ENCODE measurements at places on chromosomes 12 and 14.

- no peak for DNase-seq
Measured at GRCh38 chr12:119695034-119695433, 27.1 kb downstream of the PRKAB1 start.

DNA sequence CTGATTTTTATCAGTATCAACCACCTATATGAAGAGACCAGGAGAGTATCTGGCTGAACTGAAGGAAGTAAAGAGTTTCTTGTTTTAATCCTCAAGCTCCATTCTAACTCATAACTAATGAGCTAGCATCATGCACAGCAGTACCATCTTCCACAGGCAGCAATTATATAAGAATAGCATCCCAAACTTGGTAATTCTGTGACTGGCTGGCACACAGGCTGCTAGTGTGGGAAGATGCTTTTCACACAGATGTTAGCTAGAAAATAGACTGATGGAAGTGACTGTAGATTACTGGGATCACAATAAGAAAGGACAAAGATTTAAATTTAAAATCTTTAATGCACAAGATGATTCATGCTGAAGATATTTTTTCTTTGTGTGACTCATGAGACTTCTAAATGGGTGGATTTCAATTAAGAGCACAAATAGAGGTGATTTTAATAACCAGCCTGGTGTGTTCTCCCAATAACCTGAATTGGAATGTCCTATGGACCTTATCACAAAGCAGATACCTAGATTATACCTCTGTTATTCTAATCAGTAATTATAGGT is 417.7 kb upstream of the ATXN7L3B start:
- DNase-seq: no peak

GRCh38 chr14:90560558-90560957 is 163.7 kb downstream of the CALM1 start:
- DNase-seq: no peak

- DNase-seq: no peak
Measured at GRCh38 chr12:49953961-49954846, 3.7 kb downstream of the AQP2 start.

DNA sequence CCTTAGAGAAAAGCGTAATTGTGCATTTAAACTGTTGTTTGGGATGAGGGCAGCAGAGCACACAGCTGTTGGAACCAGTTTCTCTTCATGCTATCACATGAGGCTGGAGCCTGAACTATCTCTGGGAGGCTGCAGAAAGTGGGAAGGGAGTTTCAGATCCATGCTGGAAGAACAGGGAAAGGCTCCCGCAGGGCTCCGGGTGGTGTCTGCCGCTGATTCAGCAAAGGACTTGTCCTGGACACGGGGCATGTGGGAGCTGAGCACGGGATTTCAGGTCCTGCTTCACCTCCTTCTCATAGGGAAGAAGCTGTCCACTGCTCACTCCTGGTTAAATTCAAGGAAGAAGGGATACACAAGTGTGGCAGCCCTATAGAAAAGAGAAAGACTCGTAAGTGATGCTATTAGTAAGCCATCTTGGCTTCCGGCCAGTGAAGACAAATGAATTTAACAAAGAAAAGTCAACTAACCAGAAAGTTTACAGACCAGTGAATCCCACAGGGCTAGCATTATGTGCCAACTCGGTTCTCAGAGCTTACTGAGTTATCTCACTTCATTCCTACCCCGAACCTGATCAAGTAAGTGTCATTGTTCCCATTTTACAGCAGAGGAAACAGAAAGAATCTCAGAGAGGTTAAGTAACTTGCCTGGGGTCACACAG is 6.7 kb upstream of the FZD10 start:
- no peak for DNase-seq

- peak; percentile 71 for DNase-seq
Measured at GRCh38 chr14:68730811-68731425, 61.9 kb downstream of the ZFP36L1 start.

DNA sequence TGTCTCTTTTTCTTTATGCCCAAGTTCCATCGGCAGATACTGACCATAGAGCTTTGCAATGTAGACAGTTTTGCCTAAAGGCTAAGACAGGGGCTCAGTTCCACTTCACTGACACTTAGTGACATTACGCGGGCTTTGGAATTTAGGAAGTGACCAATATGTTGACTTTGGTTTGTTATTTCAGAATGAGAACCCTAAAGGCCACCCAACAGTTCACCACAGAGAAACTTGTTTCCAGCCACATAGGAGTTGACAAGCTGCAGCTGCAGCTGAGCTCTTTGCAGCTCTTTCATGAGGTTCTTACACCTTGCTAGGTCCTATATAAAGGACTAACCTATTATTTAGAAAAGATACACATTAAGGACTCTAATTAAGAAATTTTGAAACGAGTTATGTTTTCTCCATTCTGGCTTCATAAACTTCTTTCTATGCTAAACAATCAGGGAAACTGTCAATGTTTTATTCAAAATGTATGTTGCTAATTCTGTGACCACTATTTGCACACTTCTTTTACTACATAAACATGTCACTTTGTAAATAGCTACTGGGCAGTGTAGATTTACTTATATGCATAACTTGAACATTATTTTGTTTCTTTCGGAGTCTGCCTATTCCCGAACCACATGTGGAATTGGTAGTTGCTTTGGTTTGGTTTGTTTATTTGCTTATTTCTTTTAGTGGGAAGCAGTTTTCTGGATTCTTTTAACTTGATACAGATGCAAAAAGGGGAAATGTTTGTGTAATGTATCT is 18.5 kb upstream of the KLRD1 start:
- no peak for DNase-seq

DNA sequence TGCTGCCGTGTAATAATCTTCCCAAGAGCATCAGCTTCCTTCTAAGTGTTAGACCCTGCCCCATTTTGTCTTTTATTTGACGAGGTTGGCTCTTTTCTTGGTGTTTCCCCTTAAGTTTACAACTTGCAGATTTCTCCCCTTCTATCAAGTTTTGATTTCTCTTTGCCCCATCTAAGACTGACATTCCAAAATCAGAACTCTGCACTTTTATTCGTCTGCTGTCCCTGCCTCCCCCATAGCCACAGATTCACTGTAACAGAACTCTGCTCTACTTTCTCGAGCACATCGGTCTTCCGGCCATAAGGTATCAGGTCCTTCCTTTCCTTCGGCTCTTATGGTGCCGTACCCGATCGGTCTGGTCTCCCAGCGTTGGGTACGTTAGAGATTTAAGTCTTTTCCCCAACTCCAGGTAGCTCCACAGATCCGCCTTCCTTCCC is 563 bp downstream of the DCP1B start:
- DNase-seq: no peak

DNA sequence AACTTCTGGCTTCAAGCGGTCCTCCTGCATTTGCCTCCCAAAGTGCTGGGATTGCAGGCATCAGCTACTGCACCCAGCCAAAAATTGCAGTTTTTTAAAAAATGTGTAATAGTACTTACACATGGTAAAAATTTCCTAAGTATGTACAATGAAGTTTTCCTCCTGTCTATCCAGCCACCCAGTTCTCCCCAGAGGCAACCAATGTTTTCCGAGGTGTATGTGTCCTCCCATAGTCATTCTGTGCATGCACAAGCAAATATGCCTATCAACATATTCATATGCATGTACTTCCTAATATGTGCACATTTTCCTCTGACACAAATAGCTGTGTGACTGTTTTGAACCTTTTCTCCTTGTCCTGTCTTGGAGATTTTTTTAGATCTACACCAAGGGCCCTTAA is 195.0 kb downstream of the SLC5A8 start:
- DNase-seq: no peak

All from neuronal stem cell (in vitro differentiated cells).